ENCODE measurements at places on chromosomes 13 and 19.

GRCh38 chr13:109630271-109630670, 156.1 kb downstream of the IRS2 start:
- no peak for DNase-seq

DNA sequence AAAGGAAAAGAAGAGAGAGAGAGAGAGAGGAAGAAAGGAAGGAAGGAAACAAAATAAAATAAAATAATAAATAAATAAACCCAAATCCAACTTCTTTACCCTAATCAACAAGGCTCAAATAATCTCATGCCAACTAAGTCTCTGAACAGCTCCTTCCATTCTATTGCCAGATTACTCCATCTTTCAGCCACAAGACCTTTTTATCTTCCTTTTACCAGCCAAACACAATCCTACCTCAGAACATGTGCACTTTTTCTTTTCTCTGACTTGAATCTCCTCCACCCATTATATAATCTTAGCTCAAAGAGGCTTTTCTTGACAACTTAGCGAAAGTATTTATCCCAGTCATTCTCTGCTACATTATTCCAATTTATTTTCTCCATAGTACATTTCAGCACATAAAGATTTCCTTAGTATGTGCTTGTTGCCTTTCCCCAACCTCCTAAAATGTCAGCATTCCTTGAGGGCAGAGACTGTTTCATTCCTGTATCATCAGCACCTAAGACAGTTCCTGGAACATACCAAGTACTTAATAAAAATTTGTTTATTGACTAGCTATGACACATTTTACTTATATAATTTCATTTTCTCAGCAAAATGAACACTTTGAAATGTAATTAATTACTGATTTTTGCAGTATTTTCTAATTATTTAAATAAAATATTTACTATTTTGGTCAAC, 33.5 kb upstream of the USPL1 start:
- no peak for DNase-seq

- DNase-seq: no peak
Observed at GRCh38 chr19:3041327-3041726, 12.2 kb upstream of the TLE2 start.

DNA sequence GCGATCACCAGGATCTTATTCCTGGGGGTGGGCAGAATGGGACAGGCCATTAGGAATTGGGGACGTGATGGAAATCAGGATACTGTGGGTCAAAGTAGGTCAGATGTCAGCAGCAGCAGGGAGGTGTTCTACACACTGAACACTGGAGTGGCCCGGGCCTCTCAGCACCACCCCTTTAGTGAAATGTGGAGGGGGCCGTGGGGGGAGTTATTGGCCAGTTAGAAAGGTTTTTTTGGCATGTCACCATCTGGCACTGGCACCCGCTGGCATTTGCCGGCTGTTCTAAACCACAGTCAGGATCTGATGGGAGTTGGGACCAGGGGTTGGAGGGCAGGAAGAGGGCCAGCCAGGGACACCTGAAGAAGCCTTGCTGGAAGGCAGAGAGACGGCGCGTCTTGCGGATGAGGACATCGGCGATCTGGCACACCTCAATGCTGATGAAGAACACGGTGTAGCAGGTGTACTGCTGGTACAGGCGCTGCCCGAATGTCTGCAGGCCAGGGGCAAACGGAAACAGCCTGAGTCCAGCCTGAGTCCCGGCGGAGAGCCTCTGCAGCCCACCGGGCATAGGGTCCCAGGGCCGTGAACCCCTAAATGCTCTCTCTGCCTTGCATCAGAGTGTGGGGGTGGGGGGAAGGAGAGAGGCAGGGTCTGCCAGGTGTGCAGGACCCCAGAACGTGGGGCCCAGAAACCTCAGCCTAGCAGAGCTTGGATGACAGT, 5.8 kb downstream of the TMEM147 start:
- DNase-seq: no peak

GRCh38 chr19:305240-306150, 14.3 kb upstream of the PLPP2 start:
- no peak for DNase-seq

DNA sequence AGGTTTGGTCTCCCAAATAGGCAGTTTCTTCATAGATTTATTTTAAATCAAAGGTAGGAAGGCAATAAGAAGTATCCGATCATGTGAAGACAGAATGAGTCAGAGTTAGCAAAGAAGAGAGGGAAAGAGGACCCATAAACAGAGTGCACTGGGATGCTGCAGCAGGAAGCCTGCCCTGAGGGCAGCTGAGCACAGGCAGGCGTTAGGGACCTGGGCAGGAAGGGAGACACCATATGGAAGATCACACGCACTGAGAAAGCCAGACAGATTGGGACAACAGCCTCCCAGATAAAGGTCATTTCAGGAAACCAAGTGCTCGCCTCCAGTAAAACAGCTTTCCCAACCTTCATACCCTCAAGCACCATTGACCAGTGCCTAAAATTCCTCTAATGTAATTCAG, 598.0 kb downstream of the EFNB2 start:
- DNase-seq: no peak

DNA sequence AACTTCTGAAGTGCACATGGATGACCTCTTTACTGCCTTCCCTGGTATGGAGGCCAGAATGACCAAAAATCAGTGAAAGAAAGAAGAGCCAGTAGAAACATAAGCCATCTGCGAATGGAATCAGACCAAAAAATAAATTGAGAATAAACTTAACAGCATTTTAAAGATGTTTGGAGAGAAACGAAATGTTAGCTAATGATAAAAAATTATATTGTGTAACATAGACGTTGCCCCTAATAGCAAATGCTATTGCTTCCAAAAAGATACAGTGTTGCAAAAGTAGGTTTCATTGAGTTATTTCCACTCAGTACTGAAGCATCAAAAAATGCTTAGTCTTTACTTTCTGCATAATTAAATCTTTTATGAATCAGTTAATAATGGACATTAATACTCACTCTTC, 371.7 kb downstream of the LIG4 start:
- DNase-seq: no peak

GRCh38 chr19:41001243-41001971, 10.3 kb downstream of the CYP2B6 start:
- DNase-seq: no peak

- DNase-seq: no peak
Observed at GRCh38 chr19:54459282-54460229, 4.0 kb downstream of the LENG9 start.

- no peak for DNase-seq
Observed at GRCh38 chr13:46317120-46317519, 69.9 kb downstream of the RUBCNL start.

GRCh38 chr13:46885018-46885417, 11.8 kb downstream of the HTR2A start:
- no peak for DNase-seq

GRCh38 chr13:48275507-48275906, 28.0 kb upstream of the RB1 start:
- no peak for DNase-seq

DNA sequence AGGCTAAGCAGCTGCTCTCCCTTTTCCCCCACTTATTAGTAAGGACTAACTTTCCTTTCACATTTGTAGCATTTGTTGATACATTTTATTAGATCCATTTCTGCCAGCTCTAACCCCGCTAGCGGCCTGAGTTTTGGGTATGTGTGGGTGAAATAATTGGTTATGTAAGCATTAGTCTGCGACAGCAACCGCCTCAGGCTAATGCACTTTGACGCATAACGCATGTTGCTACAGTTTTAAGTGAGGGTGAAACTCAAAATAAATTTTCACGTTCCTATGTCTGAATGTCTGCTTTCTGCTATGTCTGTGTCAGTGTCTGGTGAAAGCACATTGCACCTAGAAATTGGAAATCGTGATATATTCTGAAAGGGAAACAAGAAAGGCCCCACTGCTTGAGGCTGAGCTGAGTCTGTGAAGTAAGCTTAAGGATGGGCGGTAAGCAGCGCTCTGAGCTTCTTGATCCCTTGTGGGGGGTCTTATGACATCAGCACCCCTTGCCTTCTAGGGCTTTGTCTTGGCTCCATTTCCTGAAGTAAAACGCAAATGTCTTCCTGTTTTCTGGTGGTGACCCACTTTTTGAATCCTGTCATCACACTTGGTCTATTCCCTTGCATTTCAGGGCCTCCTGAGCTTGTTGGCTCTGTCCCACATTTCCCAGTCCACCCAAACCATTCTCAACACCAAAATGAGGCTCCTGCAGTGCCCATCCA, 648.3 kb upstream of the ARGLU1 start:
- no peak for DNase-seq

GRCh38 chr13:44436589-44437337, 63.1 kb downstream of the SERP2 start:
- DNase-seq: no peak

DNA sequence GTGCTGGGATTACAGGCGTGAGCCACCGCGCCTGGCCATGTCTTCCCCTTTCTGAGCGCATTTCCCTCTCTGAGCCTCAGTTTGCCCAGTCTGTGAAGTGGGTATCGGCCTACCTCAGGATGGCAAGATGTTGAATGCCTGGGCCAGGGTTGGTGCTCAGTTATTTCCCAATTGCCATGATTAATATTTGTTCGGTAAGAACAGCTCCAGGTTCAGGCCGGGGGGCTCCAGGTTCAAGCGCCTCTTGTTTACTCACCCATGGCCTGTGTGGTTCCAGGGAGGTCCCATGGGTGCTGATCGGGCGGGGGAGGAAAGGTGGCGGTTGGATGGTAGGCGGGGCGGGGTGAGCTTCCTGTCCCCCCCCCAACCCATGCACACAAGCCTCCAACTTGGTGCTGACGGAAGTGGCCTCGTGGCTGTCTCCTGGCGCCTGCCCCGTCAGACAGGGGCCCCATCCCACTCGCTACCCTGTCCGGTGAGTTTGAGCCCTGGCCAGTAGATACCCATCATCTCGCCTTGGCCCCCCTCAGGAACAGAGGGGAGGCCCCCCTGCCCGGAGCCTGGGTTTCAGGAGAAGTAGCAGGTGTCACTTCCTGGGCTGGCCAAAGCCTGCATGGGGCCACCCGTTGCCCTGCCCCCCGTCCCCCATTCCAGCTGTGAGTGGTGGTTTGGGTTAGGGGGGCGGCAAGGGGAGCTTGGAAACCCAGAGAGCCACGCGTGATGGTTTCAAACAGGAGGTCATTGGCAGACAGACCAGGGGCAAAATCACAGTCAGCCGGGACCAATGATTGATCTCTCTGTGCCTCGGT, at the start of gene FCHO1:
FCHO1 (plus strand) TSS at position 375 of the 809 bp plus-strand sequence. CDS start 3,688 bp downstream, outside the sequence.
- peak; percentile 78 for DNase-seq

DNA sequence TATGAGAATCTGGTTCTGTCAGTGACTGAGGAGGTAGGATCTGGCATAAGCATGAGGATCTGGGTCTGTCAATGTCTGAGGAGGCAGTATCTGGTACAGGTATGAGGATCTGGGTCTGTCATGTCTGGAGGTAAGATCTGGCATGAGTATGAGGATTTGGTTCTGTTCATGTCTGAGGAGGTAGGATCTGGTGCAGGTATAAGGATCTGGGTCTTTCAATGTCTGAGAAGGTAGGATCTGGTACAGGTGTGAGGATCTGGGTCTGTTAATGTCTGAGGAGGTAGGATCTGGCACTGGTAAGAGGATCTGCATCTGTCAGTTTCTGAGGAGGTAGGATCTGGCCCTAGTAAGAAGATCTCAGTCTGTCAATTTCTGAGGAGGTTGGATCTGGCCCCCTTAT, 12.4 kb upstream of the PDCD2L start:
- no peak for DNase-seq

DNA sequence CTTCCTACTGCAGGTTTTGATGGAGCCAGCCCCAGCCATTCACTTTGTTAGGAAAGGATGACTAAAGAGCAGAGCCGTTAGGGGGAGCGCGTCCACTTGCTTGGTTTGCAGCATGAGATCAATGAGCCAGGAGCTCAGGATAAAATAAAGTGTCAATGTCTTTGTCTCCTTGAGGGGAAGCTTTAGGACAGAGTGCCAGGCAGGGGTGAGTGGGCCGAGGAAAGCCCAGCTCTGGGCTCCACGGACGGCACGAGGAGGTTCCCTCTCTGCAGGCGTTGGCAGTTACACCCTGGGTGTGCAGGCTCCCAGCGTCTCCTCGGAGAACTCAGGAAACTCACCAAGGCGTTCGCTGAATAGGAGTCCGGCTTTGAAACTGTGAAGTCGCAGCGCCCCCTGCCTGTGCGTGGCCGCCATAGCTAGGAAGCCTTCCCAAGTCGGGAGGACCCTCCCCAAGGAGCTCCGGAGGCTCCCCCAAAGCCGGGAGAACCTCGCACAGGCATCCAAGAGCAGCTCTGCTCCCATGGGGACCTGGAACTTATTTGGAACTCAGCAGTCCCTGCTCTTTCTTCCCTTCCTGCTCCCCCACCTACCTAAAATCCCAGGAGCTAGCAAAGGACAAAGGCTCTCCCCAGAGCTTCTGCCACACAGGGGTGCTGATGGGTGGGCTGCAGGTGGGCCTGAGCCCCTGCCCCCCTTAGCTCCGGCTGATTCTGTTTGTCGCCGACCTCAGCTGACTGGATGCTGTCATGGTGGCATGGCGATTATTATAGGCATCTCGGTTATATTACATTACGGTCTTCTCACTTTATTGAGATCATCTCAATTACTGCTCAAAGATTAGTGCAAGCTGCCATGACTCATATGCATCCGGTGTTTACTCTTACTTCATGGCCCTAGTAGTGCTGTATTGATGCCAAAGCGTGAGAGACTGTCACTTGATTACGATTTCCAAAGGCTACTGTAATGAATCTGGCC, 34.4 kb downstream of the GSX1 start:
- peak; percentile 52 for DNase-seq

- peak; percentile 24 for DNase-seq
Observed at GRCh38 chr13:113297370-113298042, 467 bp downstream of the LAMP1 start.

DNA sequence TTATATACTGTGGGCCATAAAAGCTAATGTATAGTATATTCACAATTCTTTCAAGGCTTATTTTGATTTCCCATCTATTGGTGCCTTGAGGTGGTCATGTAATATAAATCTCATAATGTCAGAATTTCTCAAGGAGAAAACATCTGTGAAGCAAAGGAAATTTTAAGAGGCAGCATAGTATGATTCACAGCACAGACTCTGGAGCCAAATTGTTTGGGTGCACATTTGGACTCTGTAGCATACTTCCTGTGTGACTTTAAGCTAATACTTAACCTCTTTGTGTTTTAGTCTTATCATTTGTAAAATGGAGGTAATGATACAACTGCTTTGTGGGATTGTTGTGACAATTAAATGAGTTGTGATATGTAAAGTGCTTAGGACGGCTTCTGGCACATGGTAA, 67.6 kb downstream of the PIBF1 start:
- no peak for DNase-seq

- no peak for DNase-seq
Observed at GRCh38 chr19:40739030-40739839, 11.0 kb downstream of the ACTMAP start.

DNA sequence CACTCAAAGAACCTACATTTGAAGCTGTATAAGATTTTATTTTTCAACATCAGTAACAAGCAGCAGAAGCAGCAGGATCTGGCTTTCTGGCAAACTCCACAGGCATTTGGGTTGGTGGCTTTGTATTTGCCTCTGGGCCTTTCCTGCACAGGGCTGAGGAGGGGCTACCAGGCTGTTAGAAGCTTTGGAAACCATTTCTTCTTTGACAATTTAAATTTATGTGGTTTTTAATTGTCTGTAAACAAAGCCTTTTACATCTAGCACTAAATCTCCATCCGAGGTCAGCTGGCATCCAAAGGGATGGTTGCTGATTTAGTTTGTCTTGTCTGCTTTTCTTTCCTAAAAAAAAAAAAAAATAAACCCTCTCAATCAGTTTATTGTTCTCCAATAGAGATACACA, 127.5 kb upstream of the OBI1 start:
- no peak for DNase-seq

- no peak for DNase-seq
Observed at GRCh38 chr19:48578891-48579290, 26.9 kb downstream of the SULT2B1 start.

Data from activated CD4-positive, alpha-beta T cell treated with anti-CD3 and anti-CD28 coated beads, Interleukin-2, amount 50 U/mL, for 24 hours (primary cell).